ENCODE measurements at places on chromosomes 16 and 17. TPM values are rescaled to one million over a fixed set of nuclear protein-coding genes. Genes with fewer than 3 reads are reported as not detected.
A peak's percentile ranks its signal among the peaks of the same experiment; 100 is the strongest.

DNA sequence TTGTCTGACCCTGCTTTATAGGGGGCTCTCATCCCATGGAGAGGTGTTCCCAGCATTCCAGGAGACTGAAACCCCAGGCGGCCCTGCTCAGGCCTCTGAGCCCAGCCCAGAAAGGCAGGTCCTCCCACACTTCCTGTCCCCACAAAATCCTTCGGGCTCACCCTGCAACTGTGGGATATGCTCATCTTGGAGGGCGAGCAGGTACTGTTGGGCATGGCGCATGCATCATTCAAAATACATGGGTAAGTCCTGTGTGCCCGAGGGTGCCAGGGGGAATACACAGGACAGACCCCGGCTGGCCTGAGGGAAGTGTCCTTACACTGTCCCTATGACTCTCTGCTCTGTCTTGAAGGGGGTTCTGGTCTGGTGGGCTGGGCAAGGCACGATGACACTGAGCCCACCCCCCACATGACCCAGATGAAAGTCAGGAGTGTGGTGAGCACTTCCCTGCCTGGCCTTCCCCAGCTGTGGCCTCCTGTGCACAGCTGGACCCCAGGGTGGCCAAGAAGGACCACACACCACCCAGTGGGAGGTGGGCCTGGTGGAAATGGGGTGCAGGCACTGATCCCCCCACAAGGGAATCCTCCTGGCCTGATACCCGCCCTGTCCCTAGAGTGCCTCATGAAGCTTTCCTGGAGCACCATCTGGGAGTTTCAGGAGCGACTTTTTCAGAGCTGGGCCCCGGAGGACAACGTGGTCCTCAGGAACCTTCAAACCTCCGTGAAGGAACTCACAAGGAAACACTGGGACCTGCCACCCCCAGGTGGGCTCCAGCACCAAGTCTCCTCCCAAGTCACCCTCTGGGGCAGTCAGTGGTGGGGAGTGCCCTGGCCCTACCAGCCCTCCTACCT lies 46.7 kb downstream of the USP22 start:
- no peak for DNase-seq

OR1F1 gene
- total RNA-seq, result not detected

GRCh38 chr16:88350922-88351321 lies 31.8 kb upstream of the ZNF469 start:
- DNase-seq, result no peak

GRCh38 chr17:48804936-48805411 lies 12.1 kb downstream of the TTLL6 start:
- DNase-seq, result peak; percentile 52

TNFSF13 gene
- 1.4 TPM for total RNA-seq
